ENCODE measurements at places on chromosomes 13 and 19.

GRCh38 chr13:61728471-61728870 lies 312.8 kb upstream of the PCDH20 start:
- DNase-seq = no peak

DNA sequence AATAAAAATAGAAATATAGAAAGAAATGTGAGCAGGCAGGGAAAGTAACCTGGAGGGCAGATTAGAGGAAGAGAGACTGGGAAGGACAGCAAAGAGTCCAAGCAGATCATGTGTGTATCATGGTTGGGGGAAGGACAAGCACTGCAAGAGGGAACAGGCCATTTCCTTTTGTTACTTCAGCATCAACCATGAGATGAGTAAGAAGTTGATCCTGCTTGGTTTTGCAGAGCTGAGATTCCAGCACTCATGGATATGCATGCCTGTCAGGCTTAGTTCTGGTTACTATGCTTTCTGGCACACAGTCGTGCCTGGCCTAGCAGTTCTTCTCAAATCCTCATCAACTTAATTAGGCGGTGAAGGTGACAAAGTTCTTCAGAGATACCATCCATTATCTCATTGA lies 18.1 kb downstream of the NALCN start:
- no peak for DNase-seq

DNA sequence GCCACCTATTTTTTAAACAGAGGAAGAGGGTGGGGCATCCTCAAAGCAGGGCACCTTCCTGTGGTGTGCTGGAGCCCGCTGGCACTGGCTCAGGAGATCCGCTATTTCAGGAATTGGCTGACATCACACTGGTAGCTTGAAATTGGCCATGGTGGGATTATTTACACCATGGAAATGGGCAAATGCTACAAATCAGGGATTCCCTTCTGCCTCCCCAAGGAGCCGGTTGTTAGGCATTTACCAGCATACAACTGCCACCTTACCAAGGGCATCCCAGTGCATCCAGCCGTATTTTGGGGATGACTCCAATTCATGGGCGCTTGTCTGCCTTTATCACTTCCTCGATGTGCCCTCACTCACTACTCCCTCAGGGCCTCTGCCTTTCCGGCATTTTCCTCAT lies 14.2 kb downstream of the HRC start:
- no peak for DNase-seq

- no peak for DNase-seq
These were observed 1.9 kb downstream of the CCNE1 start for GRCh38 chr19:29813642-29814041.

DNA sequence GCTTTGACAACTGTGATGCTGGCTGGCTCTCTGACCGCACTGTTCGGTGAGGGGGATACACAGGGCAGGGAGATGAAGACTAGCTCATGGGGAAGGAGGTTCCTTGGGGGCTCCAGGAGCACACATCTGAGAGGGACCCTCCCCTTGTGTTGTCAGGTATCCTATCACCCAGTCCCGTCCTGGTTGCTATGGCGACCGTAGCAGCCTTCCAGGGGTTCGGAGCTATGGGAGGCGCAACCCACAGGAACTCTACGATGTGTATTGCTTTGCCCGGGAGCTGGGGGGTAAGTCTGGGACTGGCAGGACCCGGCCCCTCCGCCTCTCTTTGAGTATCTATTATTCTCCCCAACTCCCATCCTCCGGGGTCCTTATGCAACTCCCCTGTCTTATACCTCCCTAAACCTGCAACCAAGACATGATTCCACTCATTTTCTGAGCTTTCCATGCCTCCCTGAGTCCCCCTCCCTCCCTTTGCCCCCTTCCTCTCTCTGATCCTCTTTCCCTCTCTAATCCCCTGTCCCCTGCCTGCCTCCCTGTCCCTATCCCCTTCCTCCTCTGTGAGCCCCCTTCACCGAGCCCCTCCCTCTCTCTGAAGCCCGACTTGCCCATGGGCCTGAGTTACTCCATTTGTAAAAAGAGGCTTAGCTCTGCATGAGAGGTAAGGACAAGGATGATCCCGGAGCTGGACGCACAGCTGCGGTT lies 12.5 kb downstream of the NCAN start:
- DNase-seq = no peak

- no peak for DNase-seq
These were observed 10.6 kb downstream of the ERVV-2 start for GRCh38 chr19:53055117-53055516.

DNA sequence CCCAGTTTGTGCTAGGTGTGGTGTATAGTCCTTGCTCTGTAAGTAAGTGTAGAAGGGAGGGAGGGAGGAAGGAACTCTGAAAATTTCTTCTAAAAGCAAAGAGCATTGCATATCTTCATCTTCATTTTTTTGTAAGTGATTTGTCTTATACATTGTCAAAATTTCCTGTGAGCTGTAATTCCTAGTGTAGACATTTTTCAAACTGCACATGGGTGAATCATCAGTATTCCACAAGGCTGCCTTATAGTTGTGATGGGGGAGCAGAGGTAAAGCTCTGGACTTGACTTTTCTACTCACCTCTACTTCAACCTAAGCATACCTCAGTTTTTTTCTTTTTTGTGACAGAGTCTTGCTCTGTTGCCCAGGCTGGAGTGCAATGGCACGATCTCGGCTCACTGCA lies 86.9 kb downstream of the CDK8 start:
- no peak for DNase-seq

- DNase-seq = no peak
These were observed 181.1 kb downstream of the NUFIP1 start for GRCh38 chr13:44808185-44808584.

DNA sequence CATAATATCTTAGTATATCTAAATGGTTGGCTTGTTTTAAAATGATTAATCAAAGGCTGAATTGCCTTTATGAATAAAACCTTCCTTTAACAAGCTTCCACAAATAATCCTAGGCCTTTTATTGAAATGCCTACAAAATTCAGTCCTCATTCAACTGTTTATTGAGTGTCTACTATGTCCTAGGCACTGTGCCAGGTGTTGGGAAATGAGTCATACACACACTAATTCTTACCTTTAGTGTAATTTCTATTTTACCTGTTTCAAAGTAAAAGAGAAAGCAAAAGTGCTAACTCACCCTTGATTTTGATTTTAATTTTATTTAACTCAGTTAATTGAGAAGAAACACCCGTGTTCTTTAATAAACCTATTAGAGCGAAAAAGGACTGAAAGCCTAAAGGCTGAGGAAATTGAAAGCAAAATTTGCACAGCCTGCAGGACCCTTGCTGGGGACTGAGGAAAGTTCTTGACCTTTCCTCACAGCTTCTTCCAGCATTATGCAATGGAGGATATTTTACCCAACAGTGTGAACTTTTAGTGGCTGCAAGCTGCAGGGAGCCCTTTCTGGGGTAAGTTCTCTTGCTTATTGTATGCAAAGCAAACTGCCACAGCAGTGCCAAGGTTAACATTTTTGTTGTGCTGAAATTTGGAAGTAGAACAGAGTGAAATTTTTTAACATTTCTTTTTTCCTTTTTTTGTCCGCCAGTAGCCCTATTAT lies 83.1 kb downstream of the B3GLCT start:
- DNase-seq = no peak

GRCh38 chr13:36530050-36530789 lies 97.9 kb downstream of the CCNA1 start:
- no peak for DNase-seq

DNA sequence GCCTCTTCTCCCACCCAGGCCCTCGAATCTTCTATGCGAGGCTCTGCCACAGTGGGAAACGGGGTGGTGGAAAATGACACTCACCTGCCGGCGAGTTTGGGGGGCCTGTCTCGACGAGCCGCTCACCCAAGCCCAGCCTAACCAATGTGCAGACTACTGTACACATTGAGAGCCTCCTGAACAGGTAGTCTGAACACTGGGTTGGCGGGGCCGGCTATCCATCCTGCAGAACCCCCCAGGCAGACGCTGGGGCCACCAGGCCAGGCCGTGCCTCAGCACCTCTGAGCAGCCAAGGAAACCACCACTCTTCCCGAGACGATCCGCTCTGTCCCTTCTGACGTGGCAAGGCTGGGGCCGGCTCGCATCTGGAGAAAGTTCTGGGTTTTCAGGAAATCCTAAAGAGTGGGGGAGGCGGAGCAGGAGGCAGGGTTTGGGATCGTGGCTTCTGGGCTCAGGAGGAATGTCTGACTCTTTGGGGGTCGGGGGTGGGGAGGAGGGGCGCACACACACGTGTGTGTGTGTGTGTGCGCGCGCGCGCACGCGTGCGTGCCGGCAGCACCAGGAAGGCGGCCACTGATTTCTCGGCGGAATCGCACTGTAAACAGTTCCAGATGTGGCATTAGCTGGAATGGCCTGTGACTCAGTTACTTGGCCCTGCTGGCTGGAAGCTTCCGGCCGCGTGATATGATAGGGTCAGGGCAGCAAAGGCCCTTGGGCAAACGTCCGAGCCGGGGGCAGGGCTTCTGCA lies 18.5 kb downstream of the TMED1 start:
- no peak for DNase-seq

GRCh38 chr13:97282705-97283104 lies 60.6 kb downstream of the MBNL2 start:
- no peak for DNase-seq

DNA sequence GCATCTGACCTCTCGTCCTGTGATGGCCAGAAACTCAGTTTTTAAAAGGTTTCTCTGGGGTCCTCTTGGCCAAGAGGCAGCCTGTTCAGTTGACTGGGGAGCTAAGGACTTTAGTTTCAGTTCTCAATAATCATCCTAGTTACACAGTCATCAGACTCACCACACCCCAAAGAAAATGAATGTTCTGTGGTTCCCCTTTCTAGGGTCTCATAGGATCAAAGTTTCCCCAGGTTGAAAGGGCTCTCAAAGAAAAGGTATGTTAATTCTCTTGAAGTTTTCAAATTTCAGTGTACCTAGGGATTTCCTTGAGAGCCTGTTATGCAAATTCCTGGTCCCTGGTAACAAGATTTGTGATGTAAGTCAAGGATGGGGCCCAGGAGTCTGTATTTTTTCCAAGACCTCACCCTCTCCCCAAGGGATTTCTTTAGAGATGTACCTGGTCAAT lies 94.9 kb downstream of the FAM216B start:
- DNase-seq = no peak

- no peak for DNase-seq
These were observed 459 bp downstream of the PRAM1 start for GRCh38 chr19:8501981-8502380.

- no peak for DNase-seq
These were observed 55.6 kb downstream of the RCBTB2 start for GRCh38 chr13:48477191-48477855.

DNA sequence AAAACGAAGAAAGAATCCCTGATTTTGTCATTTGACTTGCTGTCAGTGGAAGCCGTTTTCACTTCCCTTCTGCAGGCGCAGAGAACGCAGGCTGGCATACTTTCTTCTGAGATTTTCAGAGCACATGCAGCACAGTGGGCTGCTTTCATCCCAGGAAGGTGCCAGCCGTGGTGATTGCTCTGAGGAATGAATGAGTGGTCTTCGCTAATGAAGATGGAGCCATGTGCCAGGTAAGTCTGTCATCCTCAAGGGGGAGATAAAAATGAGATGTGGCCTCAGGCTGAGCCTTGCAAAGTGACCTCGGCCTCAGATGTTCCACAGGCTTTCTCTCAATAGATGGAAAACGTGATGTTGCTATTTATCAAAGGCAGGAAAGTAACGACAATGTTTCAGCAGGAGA lies 94.6 kb upstream of the FARP1 start:
- no peak for DNase-seq

GRCh38 chr19:54875506-54875905 lies 1.5 kb downstream of the FCAR start:
- DNase-seq = no peak

GRCh38 chr19:11281356-11282049 lies 14.5 kb upstream of the TSPAN16 start:
- DNase-seq = no peak

- DNase-seq = no peak
These were observed 110.1 kb downstream of the FGF14 start for GRCh38 chr13:102291587-102292218.

DNA sequence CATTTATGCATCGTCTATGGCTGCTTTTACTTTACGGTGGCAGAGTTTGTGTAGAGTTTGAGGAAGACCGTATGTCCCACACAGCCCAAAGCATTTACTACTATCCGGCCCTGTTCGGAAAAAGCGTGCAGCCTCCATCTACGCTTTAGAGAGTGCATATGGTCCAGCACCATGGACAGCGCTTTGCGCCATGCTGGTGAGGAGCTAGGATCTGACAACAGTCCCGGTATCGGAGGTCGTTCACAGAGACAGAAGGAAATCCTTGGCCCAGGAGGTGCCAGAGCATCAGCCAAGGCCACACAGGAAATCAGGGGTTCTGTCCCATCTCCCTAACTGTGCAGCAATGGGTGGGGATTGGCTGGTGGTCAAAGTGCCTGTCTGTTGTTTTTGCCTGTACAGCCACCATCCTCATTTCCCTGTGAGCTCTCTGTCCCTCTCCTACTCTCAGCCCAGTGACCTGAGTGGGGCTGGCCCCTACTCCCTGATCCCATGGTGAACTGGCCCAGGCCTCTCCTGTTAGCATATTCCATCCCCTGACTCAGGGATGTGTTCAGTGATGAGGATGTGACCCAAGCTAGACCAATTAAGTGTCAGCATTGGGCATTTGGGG lies 16.2 kb upstream of the PRODH2 start:
- peak; percentile 11 for DNase-seq

DNA sequence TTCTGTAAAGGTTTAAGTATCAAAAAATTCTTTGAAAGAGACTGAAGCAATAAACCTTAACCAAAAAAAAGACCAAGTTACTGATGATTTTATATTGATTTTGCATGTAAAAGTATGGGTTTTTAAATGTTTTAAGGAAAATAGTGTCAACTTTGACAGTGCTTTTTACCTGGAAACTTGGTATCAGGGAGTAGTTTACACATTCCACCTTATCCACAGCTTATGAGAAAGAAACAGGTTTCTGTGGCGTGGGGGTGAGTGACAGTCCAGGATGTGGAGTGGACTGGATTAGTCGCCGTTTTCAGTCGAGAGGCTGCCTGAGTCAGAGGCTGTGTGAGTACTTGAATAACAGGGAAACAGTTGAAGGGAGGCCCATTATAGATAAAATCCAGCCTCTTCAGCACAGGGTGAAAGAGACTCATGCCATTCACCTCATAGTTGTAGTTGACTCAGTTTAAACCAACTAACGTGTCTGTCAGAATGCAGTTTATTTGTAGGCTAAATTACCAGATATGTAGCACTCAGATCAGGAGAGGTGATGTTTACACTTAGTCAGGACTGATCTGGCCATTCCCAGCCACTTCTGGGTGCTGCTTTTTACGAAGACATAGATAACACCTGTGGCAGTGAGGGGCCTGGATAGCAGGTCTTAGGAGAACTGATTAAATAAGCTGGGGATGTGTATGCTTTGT lies 595 bp upstream of the GPR183 start:
- peak; percentile 59 for DNase-seq

- DNase-seq = no peak
These were observed 26.4 kb upstream of the SCEL start for GRCh38 chr13:77508959-77509620.

- peak; percentile 72 for DNase-seq
These were observed 16.4 kb upstream of the CYP2B6 start for GRCh38 chr19:40974633-40975037.

GRCh38 chr13:30158774-30159445 lies 148.4 kb downstream of the KATNAL1 start:
- no peak for DNase-seq

DNA sequence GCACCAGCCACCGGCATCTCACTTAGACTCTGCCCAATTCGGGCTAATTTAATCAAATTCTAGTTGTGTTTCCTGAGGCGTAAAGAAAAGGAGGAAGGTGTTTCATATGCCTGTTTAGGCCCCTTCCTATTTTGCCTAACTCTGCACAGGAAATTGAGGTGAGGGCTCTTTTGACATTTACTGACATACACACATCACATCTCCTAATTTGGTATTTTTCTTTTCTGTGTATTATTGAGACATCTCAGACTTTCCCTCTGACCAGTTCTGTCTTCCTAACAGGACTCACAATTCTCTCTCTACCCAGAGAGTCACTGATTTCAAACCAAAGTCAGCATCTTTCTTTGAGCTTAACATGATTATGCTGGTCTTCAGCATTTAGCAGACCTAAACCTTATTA lies 7.9 kb downstream of the CEACAM3 start:
- no peak for DNase-seq
